ENCODE measurements at places on chromosomes 1 and 21.

GRCh38 chr1:84037758-84038611 is 39.1 kb upstream of the TTLL7 start:
- no peak for DNase-seq

GRCh38 chr1:41564741-41565475 is 80.4 kb upstream of the EDN2 start:
- DNase-seq, result no peak

DNA sequence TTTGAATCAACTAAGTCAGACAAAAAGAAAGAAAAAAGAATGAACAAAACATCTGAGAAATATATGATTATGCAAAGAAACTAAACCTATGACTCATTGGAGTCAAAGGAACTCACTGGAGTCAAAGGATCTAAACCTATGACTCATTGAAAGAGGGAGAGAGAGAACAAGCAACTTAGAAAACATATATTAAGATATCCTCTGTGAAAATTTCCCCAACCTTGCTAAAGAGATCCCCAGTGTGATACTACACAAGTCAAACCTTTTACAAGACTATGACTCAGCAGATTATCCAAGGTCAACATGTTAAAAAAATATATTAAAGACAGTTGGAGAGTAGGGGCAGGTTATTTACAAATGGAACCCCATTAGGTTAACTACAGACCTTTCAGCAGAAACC is 1538.3 kb downstream of the NCAM2 start:
- no peak for DNase-seq

GRCh38 chr1:194004146-194004545 is 817.7 kb upstream of the B3GALT2 start:
- no peak for DNase-seq

- no peak for DNase-seq
These were observed 169.4 kb downstream of the ACTL8 start for GRCh38 chr1:17924578-17924977.

DNA sequence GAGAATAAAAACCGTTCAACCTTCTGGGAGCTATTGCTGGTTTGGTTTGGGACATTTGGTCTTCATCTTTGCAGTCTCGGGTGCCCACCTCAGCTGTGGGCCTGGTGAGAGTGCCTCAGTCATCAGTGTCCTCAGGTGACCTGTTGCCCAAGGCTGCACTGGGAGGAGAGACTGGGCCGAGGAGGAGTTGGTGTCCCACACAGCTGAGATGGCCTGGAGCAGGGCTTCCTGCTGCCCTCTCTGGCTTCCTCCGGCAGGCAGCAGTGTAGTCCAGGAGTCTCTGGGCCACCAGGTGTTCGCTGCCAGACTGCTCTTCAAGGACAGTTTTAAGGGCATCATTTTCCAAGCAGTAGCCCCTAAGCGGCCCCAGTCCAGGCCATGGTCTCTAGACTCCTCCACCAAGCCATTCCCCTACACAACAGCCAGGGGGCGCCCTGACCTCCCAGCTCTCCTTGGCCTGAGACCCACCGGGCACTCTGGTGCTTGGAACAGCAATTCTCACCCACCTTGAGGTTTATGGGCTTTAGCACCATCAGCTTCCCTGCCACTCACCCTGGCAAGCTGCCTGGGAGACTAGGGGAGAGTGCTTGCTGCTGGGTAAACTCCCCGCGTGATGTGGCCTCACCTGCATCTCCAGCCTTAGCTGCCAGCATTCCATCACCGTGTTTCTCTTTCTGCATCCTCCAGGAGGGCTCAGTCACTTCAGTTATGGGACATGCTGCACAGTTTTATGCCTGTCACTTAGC is 9.1 kb upstream of the SYTL1 start:
- DNase-seq, result no peak

DNA sequence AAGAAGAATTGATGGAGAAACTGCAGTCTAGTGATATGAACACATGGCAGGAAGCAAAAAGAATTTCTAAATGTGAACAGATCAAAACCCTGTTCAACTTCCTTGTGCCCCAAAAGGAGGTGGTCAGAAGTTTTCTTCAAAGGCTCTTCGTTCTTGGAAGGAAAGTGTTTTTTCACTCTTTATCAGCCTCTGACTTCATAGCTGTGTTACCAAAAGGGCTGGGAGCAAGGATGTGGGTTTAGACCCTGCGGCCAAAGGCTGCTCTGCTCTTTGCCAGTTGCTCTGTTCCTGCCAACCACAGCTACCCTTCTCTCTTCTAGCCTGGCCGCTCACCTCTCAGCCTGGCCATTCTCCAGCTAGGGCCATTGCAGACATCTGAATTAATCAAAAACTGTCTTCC is 53.8 kb downstream of the PTGER3 start:
- DNase-seq, result no peak

DNA sequence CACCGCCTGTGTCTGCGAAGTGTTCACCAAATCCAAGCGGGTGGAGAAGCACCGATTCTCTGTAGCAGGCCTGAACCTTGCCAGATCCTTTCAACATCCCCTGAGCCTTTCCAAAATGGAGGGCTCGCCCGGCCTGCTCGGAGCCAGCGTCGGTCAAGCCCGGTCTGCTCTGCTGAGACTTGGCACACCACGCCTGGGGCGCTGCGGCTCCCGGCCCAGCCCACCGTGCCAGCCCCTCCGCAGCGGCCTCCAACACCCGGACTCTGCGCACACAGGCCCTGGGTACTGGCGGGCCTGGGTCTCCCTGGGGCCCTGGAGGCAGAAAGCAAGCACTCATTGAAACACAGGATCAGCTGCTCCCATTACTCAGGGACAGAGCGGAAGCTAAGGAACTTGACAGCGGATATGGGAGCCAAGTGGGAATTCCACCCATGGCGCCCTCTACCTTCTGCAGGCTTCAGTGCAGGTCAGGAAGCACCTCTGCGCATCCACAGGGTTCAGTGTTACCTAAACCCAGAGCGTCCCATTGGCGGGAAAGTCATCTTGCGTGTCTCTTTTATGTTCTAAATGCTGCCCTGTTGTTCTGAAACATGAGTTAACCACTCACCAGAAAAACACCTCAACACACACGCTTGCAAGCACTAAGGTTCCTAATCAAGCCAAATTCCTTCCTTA is 159.9 kb downstream of the ZBTB18 start:
- no peak for DNase-seq

DNA sequence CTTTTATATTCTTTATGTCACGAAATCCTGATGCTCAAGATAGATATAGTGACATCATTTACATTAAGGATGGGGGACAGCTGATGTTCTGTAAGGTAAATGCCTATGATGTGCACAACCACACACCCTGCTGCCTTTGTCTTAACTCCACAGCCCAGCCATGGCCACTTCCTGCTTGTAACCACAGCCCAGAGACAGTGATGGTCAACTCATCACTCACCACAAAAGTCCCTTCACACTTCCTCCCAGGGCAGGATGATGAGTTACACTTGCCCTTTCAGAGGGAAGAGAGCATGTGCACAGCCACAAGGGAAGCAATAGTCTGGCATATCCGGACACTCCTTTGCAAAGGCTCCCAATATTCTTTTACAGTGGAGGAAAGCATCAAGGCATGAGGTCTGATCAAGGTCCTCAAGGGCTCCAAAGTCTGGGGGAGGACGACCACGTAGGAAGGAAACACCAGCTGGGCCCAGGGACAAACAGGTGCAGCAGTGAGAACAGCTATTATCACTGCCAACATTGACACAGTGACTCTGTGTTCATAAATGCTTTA is 53.8 kb downstream of the PLPP3 start:
- DNase-seq, result no peak

DNA sequence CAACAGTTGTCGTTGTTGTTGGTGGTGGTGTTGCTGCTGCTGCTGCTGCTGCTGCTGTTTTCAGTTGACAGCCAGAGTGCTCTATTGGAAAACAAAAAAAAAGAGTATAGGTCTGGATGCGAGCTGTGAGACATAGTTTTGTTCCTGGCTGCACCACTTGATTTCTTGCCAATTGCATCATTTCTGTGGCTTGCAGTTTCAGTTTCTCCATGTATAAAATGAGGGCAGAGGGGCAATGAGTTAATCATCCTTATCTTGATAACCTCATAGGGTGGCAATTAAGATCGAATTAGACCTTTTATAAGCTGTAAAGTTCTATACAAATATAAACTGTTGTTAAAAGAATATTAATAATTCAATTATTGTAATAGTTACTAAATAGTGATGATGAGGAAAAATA is 156.7 kb downstream of the DMRTA2 start:
- no peak for DNase-seq

DNA sequence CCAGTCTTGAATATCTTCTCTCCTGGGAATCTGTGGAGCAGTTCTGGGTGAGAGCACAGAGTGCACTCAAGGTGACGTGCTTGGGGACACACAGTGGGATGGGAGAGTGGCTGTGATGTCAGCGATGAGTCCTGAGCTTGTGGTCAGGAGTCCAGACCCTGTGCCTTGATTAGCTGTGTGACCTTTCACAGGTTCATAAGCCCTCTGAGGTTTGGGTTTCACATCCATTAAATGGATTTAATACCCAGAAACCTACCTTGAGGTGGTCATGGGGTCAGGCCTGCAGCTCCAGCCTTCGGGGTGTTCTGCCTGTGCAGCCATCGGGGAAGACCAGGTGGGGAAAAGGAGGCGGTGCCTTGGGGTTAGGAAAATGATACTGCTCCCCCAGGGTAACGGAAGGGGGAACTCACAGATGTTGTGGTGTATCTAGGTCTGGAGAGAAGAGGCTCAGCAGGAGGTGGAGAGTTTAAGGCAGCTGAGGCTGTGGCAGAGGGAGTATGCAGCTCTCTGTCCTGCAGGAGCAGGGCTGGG is 38.5 kb upstream of the ETV3 start:
- DNase-seq, result no peak

DNA sequence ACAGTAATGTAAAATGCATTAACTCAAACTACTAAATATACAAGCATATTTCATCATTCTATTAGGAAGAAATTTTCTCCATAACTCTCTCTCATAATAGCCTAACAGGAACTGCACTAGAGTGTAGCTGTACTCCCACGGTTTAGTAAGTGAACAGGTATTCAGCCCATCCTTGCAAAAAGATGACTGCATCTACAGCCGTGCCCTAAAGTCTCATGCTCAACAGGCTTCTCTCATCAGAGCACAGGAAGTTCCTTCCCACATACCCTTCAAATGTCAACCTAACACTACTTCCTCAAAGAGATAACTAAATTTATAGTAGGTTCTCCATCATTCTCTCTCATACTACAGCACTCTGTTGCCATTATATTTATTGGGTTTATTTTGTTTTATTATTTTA is 251.6 kb downstream of the AKT3 start:
- peak; percentile 18 for DNase-seq

DNA sequence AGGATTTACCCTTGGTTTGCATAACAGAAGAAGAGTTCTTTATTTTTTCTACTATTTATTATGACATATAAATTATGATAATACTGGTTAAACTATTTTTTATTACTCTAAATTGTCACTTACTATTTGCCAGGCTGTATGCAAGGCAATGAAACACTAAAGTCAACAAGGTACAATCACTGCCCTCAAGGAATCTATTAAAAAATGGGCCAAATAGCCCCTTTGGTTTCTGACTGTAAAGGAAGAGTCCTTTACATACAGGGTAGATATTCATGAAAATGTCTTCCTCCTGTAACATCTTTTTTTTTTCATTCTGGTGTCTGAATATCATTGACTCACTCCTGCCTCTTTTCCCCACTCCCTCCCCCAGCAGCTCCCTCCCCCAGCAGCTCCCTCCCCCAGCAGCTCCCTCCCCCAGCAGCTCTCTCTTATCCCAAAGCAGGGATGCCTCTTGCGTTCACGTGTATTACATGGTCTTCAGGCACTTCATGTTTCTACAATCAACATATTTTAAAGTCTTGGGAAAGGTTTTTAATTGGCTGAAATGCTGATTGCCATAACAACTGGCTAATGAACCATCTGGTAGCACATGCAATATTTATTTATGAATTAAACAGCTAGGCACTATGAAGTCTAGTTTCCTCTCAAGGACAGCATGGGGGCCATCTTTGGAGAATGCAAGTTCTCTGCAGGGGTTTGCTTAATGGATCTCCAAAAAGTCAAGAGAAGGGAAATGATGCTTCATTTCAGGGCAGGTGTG is 400.4 kb upstream of the PLXNA2 start:
- DNase-seq, result no peak

DNA sequence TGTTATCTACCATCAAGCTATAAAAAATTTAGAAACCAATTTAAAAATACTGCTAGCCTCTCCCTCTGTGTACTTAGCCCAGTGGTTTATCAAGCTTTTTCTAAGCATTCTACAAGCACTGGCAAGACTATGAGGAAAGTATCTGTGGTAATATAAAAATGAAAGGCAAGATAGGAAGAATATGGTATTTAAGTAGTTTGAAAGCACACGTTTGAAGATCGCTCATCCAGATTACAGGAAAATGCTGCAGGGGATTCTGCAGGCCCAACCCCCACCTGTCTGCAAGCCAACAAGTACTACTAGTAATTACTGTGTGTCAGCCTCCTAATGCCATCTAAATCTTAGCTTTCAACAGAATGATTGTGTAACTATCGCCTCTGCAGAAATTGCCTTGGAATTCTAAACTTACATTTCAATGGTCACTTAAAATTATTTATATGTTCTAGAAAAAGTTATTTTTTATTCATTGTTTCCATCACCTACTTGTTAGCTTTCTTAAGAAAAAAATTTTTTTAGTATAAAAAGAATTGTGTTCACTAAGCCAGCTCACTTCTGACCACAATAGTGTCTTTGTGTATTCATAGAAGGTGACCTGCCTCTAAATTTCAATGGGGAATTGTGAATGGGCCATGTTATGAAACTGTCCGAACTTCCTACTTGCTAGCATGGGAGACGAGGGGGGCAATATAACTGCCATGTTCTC is 8.5 kb downstream of the ERRFI1 start:
- no peak for DNase-seq

DNA sequence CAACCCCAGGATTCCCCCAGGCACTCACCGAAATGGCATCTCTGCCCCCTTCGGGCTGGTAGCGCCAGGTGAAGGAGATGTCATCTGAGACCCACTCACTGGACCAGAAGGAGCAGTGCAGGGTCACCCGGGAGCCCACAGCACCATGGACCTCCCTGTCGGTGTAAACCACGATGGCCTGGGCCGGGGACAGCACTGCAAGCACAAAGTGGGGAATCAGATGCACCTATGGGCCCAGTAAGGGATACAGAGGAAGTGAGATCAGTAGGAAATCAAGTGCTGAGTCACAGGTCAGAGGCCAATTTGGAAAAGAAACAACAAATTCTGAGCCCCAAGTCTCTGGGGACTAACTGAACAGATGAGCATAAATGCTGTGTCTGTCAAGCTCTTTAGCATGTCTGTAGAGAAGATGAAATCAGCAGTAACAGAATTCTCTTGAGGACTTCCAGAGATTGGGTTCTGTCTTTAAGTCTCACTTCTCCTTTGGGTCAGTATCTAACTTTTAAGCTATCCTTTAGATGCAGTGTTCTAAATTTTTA is 2.5 kb downstream of the MPZ start:
- no peak for DNase-seq

GRCh38 chr1:225860107-225860506 is 22.1 kb downstream of the TMEM63A start:
- DNase-seq, result no peak

- no peak for DNase-seq
These were observed 8.4 kb upstream of the NBPF11 start for GRCh38 chr1:148160343-148161052.

All from stimulated activated CD4-positive, alpha-beta T cell treated with anti-CD3 and anti-CD28 coated beads, Interleukin-2, amount 100 ng/mL, for 4 hours (primary cell).